Activated naive CD4-positive, alpha-beta T cell (primary cell): ENCODE measurements at places on chromosomes 2 and 18.

GRCh38 chr2:85699325-85699724 is 5.2 kb downstream of the GNLY start:
- no peak for DNase-seq

DNA sequence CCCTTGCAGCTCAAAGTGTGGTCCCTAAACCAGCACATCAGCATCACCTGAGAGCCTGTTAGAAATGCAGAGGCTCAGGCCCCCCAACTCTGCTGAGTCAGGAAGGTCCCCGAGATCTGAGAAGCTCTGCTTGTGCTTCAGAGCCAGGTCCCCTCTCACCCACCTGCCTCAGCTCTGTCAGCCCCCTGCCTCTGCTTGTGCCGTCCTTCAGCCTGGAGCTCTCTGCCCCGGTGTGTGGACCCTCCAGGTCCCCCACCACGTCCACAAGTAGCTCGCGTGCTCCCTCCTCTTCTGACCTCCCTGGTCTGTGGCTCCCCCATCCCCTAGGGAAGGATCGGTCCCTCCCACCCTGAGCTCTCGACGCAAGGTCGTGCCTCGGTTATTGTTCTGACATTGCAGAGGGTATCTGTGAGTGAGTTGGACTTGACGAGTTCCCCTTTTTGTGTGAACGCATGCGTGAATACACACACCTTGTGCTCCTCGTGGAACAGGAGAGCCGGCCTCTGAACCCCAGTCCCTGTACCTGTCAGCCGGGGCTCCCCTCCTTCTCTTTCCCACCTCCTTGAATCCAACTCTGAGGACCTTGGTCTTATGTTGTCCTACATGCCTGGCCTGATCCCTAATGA is 75.5 kb upstream of the TAF1B start:
- no peak for DNase-seq

DNA sequence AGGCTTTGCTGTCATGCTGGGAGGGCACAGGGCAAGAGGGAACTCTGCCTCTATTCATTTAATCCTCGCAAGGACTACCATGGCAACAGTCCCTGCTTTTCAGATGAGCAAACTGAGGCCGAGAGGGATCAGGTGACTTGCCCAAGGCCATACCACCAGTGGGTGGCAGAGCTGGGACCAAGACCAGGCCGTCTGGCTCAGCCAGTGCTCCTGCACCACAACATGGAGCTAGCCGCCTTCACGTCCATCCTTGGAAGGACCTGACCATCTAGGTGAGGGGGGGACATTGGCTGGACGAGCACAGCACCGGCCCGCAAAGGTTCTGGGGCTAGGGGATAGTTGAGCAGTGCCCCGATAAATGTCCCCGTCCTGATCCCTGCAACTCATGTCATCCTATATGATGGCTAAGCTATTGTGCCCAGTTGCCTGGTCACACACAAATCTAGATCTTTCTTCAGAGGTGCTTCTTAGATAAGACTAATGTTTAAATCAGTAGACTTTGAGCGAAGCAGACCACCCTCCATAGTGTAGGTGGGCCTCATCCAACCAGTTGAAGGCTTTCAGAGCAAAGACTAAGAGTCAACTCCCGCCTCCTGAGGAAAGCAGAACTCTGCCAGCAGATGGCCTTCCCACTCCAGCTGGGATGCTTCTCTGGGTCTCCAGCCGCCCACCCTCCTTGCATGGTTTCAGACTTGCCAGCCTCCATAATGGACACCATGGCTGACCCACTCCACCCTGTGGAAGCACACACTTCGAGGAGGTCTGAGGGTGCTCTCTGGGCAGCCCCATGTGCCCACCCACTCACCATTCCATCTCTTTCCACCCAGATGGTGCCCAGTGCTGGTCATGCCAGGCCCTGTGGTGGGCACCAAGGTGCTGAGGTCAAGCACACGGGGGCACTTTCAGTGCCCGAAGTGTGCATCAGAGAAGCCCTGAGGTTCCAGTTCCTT is 214.8 kb upstream of the RAB6C start:
- no peak for DNase-seq

DNA sequence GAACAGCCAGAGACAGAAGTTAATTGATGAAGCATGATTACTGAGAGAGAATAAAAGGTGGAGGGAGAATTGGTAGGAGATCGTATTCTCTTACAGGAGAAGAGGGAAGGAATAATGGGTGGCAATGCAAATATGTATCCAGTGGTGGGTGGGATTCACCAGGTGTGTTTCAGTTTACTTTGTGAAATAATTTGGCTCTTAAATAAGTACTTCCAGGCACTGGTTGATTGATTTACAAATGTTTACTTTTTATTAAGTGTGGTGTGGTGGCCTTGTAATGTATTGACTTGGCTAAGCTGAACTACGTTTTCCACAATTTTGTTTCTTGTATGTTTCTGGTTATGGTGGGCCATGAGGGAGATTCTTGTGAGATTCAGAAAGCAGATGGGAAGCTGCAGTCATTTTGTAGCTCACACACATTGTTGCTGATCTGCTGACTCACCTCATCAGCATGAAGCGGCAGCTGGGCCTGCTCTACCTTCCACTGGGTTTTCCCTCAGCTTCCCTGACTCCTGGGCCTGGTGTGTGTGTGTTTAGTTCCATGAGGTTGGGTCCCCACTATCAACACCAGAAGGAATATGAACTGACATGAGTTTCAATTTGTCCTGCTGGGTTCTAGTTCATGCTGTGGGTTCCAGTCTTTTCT is 32.6 kb downstream of the MYL12B start:
- DNase-seq, result no peak
